DMS79 treated with DMSO at 0.1 percent for 48 hours (cell line): ENCODE measurements at places on chromosomes 2 and 18.

DNA sequence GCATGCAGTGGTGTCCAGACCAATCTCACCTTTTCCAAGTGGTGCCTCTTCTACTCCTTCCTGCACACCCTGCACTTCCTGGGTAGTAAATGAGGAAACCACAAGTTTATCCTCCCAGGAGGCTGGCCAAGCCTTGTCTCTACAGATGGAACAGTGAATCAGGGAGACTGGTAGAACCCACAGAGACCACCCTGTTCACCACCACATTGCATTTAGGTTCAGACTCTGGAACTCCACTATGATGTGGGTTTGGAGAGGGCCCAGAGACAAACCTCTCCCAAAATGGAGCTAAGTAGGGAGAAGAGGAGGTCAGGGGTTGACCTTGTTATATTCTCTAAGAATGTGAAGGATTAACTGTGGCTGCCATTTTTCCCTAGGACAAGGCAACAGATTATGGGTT, 102.8 kb upstream of the FZD7 start:
- DNase-seq, result no peak

DNA sequence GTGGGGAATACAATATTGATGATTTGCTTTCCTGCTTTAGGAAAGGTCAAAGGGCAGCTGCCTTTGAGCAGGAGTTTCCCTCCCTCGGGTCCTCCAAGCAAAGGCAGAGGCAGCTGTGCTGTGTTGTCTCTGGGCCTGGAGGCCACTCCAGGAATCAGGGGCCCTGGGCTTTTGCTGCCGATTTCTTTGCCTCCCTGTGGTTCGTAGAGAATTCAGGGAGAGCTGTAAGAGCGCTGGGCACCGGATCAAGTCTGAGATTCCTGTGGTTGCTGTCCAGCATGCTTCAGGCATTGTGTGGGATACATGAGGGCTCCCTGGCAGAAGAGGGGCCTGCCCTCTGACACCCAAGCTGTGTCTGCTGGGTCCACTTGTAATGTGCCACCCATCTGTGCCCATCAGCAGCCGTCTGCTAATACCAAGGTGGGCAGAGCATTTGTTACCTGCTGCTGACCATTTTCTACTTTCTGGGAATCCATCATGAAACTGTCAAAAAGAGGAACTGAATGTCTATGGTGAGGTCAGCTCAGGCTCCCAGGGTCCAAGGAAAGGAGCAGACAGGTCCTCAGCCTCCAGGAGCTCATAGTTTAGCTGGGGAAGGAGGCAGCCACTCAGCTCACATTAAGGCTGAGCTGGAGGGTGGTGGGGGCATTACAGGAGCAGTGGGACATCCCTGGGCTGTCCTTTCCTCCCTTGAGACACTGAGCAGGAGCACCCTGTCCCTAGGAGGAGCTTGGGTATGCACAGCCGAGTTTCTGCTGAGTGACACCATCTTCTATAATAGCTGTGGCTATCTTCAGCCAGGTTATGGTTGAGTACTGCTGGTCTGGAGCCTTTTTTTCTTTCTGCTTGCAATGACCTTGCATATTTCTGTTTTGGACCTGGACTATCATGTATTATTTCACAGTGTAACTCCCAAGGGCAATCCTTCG, 68.5 kb downstream of the CTIF start:
- DNase-seq, result peak; percentile 49

DNA sequence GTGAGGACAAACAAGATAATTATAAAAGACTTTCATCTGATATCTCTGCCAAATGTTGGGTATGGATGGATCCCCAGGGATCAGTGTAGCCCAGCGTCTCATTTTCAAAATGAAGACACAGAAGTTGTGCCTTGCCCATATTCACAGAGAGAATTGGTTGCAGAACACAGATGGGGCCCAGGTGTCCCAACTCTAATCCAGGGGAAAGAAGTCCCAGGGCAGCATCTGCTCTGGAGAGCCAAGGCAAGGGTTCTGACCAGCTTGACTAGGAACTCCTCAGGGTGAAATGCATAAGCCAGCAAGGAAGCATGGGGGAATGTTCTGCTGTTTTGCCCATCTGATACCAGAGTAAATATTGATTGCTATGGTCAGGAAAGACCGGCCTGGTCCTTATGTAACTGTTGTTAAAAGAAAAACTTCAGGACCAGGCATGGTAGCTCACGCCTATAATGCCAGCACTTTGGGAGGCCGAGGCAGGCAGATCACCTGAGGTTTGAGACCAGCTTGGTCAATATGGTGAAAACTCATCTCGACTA, 68.7 kb upstream of the CABLES1 start:
- no peak for DNase-seq

DNA sequence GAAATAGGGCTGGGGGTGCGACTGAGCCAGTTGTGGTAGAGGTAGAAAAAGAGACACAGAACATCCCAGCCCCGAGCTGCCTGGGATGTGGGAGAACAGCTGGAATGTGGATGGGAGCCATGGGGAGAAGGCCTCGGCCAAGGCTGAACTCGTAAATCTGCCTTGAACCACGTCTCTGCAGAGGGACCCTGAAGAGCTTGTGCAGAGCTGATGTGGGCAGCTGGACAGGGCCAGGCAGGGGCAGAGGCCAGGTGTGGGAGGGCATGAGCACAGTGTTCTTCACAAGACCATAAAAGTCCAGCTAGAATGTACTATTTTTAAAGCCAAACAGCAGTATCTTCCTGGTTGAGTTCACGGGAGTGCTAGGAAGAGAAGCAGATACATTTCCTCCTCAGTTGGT, 5.7 kb downstream of the TCF23 start:
- DNase-seq, result no peak

DNA sequence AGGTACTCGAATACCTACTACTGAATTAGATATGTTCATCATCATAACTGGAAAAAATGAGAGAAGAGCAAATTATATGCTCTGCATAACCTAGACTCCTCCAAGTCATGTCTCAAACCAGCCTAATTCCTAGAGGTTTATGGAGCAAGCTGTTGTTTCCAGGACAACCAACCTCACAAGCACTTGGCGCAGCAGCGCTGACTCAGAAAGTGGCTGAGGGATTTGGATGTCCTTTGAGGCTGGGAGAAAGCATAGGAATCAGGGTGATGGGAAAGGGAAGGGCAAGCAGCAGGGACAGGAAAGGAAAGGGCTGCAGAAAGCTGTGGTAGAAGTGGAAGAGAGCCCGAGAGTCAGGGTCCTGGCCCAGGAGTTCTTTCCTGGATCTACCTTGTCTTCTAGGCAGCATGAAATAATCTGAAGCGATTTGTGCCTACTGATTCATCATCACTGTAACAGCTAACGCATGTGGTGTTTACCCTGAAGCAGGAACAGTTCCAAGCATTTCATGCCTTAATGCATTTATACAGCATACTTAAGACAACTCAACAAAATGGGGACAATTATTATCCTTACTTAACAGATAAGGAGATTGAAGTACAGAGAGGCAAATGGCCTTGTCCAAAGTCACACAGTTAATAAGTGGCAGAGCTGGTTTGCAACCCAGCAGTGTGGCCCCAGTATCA, 3.7 kb downstream of the PLEK start:
- DNase-seq, result peak; percentile 75
